ENCODE measurements at places on chromosomes 6 and 20.

GRCh38 chr20:57902473-57902872 is 192.7 kb upstream of the PMEPA1 start:
- peak; percentile 74 for DNase-seq

GRCh38 chr6:116396441-116396840 is 25.7 kb downstream of the DSE start:
- DNase-seq = no peak

- no peak for DNase-seq
Observed at GRCh38 chr6:159079367-159079766, 34.6 kb upstream of the TAGAP start.

DNA sequence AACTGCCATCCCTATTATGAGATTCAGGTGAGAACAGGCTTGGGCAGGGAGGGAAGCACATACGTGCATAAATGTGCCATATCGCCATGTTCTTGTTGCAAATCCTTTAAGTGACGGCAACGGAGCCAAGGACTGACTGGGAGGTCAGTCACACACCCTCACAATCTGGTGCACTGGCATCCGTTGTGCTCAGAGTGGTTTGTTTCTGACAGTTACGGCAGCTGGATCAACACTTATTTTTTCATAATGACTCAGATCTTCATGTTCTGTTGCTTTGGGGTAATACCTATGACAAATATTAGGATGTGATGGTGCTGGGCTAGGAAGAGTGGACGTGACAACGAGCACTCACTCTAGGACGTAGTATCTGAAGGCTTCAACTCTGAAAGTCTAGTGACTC is 56.2 kb upstream of the PREP start:
- peak; percentile 55 for DNase-seq

- DNase-seq = no peak
Observed at GRCh38 chr6:3791526-3792203, 40.2 kb upstream of the PXDC1 start.

DNA sequence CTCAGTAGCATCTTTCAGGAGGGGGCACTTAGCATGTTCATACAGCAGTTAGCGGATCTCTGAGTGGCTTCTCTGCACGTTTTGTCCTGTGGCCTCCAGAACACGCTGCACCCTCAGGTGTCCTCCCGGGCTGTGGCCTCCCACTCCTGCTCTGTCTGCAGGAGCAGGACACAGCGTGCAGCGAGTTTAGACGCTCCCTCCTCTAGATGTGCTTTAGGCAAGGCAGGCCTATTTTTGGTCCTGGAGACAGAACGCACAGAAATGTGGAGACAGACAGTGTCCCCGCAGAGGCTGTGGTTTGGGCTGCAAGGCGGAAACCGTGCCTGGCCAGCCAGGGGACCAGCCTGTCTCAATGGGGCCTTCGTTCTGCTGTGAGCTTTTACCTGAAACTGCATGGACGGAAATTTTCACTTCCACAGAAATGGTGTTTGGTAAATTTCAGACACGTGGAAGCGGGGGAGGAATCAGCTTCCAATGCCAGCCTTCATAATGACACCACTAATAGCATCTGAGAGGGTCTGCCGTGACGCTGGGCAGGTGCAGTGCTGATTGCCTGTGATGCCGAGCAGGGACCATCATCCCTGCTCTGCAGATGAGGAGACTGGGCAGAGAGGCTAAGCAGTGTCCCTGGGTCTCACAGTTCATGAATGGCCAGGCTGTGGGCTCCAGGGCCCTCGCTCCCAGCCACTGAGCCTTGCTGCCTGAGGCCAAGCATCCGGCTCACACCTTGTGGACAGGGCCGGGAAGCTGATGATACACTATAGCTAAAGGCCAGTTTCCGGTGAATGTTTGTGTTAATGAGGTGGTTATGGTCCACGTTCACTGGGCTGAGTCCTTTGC is 120.9 kb downstream of the SYCP2 start:
- DNase-seq = no peak

DNA sequence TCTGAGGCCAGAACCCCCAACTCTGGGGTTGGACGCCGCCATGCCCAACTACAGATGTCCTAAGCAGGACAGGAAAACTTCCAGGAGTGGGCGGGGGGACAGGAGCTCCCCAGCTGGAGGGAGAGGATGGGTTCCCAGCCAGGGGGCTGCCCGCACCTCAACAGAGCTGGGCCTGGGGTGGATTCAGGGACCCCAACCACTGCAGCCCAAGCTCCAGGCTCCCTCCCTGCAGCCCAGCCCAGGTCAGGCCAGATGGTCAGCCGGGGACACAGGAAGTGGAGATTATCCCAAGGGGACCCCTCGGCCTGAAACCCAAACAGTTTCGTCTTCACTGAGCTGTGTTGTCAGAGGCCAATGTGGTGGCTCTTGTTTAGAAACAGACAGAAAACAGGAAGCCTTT is 9.4 kb downstream of the LAMA5 start:
- no peak for DNase-seq

All from ELR (cell line).